Activated CD4-positive, alpha-beta T cell treated with anti-CD3 and anti-CD28 coated beads, Interleukin-2, amount 10 ng/mL, durations not matched to agents 24 days and 14 days (primary cell): ENCODE measurements at places on chromosomes 4 and X.

DNA sequence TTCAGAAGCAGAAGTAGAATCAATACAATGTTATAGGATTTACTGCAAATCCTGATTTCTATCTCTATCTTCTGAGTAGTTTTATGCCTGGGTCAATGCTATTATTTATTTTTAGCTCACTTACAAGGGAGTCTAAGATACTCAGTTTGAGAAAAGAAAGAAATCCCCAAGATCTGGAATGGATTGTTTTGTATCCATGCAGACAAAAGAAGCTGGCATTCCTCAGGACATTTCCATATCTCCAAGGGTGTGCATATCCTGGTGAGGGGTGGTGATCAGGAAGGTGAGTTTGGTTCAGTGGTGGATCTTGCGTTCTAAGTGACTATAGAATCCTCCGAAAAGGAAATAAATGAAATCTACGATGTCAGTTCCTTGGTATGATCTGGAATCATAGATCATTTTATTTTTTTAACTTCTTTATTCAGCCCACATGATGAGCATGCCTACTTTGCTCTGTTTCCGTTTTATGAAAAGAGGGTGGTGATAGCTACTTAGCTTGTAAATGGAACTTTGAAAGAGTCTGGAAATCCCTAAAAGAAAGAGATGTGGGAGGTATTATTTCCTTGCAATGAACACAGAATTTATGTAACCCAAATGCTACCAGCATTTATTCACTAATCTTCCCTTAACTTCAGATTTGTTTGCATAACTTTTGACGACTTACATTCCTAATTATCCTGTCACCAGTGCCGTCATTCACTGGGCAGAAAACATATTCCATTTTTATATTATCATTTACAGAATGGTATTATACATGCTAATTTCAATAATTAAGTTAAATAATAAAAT is 81.1 kb upstream of the RAPGEF2 start:
- no peaks in the 10 kb centered on the region for H3K4me1 ChIP-seq
- H3K4me3 ChIP-seq, result no peak overlapping the region
- no peak overlapping the region for H3K27ac ChIP-seq

GRCh38 chr4:168600796-168601583 is 104.1 kb downstream of the PALLD start:
- peaks cover 11% of the 10 kb centered on the region for H3K27me3 ChIP-seq
- no peak for DNase-seq
- H3K27ac ChIP-seq, result no peak overlapping the region
- no peak overlapping the region for H3K4me3 ChIP-seq
- no peaks in the 10 kb centered on the region for H3K36me3 ChIP-seq
- H3K4me1 ChIP-seq, result no peaks in the 10 kb centered on the region

DNA sequence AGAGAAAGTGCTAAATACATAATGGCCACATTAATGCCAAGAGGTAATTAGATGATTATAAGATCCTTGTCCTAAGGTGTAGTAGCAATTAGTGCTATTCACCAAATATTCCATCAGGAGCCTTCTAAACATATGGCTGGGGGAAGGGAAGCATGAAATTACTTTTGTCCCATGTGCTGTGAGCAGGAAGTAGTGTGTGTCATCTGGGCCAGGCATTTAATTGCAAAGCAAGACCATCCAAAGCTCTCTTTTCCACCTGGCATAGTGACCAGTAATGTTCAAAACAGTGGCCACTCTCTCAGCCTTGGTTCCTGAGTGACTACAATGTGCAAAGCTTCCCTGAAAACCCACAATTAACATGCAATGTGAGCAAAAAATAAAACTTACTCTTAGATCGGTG is 144.2 kb upstream of the FAM241A start:
- H3K4me3 ChIP-seq, result no peak overlapping the region
- no peak for DNase-seq
- H3K27me3 ChIP-seq, result no peaks in the 10 kb centered on the region
- no peaks in the 10 kb centered on the region for H3K4me1 ChIP-seq
- H3K27ac ChIP-seq, result no peak overlapping the region

- H3K36me3 ChIP-seq, result peaks cover 10% of the 10 kb centered on the region
- H3K27me3 ChIP-seq, result no peaks in the 10 kb centered on the region
- peaks cover 29% of the 10 kb centered on the region for H3K4me1 ChIP-seq
- H3K4me3 ChIP-seq, result peak overlapping the region; percentile 93
These were observed 961 bp upstream of the NOCT start for GRCh38 chr4:139014371-139015268.

DNA sequence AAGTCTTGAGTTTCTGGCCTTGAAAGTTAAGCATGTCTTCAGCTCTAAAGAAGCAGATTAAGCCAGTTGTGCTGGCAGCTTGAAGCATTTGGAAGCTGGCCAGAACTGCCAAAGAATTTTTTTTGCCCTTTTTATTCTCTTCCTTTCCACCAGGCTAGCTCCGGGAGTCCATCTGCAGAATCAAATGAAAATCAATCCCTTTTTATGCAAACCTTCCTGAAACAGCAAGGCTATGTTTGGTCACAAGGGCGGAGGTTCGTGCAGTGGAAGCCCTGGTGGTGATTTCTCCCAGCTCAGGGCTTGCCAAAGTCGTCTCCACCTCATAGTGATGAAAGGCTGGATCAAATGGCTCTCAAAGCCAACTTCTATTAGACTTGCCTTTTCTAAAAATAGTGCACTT is 21.6 kb upstream of the C4orf54 start:
- H3K36me3 ChIP-seq, result no peaks in the 10 kb centered on the region
- peaks cover 16% of the 10 kb centered on the region for H3K27me3 ChIP-seq
- no peaks in the 10 kb centered on the region for H3K4me1 ChIP-seq
- H3K27ac ChIP-seq, result no peak overlapping the region

DNA sequence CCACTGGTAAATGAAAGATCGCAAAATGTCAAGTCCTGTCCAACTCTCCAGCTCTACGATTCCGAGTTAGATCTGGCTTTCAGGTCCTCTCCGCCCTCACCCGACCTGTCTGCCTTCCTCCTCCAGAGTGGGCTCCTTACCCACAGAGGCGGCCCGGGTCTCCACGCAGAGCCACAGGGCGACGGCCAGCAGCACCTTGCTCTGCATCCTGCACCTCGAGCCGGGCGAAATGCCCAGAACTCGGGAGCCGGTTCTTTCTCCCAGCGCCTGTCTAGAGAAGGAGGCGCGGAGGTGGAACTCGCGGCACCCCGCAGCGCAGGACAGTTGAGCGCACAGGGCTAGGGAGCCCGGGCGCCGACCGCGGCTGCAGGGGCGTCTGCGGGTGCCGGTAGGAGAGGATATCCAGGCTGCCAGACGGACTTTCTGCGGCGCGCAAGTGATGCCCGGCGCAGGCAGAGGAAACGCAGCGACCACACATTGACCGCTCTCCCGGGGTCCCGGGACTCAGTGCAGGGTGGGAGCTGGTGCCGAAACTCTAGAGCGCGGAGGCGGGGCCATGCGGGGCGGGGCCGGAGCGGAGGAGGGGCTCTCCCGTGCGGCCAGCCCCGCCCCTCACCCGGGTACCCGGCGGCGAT is at the start of gene KDR:
Gene KDR (minus strand): TSS at position 509 of the 635 bp plus-strand sequence. CDS start 302 bp downstream, at position 207.
- H3K36me3 ChIP-seq, result no peaks in the 10 kb centered on the region
- H3K27ac ChIP-seq, result no peak within 1 kb of the TSS
- H3K4me1 ChIP-seq, result no peaks in the 10 kb centered on the region
- H3K4me3 ChIP-seq, result peak within 1 kb of the TSS; percentile 40

DNA sequence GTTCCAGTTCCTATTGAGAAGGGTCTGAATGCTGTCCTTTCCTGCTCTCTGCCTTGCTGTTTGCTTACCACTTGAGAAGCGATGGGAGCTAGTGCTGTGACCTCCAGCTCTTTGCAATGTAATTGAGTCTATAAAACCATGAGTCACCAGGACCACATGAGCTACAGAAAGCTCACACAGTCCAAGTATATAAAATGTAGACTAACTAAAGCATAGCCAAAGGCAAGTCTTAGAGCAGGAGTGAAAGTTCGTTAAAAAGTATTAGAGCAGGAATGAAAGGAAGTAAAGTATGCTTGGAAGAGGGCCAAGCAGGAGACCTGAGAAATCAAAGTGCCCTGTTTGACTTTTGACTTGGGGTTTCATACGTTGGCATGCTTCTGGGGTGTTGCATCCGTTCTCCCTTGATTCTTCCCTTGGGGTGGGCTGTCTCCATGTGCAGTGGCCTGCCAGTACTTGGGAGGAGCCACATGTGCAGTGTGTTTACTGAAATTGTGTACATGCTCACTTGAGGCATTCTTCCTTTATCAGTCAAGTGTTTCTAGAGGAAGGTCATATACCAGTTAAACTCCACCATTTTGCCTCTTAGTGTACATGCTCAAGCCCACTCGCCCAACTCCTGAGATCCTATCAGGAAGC is 71.3 kb upstream of the KIT start:
- no peak overlapping the region for H3K27ac ChIP-seq
- no peak overlapping the region for H3K4me3 ChIP-seq
- H3K27me3 ChIP-seq, result peaks cover 2% of the 10 kb centered on the region
- H3K36me3 ChIP-seq, result no peaks in the 10 kb centered on the region
- H3K4me1 ChIP-seq, result no peaks in the 10 kb centered on the region
- DNase-seq, result no peak

GRCh38 chr4:123553733-123554637 is 157.4 kb downstream of the SPRY1 start:
- no peak overlapping the region for H3K4me3 ChIP-seq
- H3K27ac ChIP-seq, result no peak overlapping the region
- peaks cover 12% of the 10 kb centered on the region for H3K4me1 ChIP-seq
- H3K36me3 ChIP-seq, result no peaks in the 10 kb centered on the region

- H3K27me3 ChIP-seq, result peaks cover 48% of the 10 kb centered on the region
- H3K36me3 ChIP-seq, result no peaks in the 10 kb centered on the region
- no peak overlapping the region for H3K4me3 ChIP-seq
- no peak overlapping the region for H3K27ac ChIP-seq
- peaks cover 3% of the 10 kb centered on the region for H3K4me1 ChIP-seq
These were observed 1.4 kb upstream of the VEGFC start for GRCh38 chr4:176794151-176794550.

GRCh38 chr4:186079694-186080093 is 10.7 kb downstream of the TLR3 start:
- no peak overlapping the region for H3K4me3 ChIP-seq
- no peak for DNase-seq
- H3K27ac ChIP-seq, result no peak overlapping the region
- no peaks in the 10 kb centered on the region for H3K4me1 ChIP-seq

DNA sequence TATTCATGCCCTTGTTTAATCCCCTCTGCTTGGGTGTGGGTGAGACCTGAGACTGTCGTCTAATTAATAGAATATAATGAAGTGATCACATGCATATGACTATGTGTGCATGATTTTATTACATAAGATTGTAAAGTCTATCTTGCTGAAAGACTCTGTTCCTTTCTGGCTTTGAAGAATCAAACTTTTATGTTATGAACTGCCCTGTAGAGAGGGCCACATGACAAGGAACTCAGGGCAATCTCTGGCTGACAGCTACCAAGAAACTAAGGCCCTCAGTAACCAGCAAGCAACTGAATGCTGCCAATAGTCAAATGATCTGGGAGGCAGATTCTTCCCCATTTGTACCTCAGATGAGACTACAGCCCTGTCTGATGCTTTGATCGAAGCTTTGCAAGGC is 13.5 kb downstream of the TSPAN7 start:
- DNase-seq, result no peak
- H3K27me3 ChIP-seq, result peaks cover 4% of the 10 kb centered on the region
- no peak overlapping the region for H3K4me3 ChIP-seq
- H3K4me1 ChIP-seq, result no peaks in the 10 kb centered on the region
- no peaks in the 10 kb centered on the region for H3K36me3 ChIP-seq

DNA sequence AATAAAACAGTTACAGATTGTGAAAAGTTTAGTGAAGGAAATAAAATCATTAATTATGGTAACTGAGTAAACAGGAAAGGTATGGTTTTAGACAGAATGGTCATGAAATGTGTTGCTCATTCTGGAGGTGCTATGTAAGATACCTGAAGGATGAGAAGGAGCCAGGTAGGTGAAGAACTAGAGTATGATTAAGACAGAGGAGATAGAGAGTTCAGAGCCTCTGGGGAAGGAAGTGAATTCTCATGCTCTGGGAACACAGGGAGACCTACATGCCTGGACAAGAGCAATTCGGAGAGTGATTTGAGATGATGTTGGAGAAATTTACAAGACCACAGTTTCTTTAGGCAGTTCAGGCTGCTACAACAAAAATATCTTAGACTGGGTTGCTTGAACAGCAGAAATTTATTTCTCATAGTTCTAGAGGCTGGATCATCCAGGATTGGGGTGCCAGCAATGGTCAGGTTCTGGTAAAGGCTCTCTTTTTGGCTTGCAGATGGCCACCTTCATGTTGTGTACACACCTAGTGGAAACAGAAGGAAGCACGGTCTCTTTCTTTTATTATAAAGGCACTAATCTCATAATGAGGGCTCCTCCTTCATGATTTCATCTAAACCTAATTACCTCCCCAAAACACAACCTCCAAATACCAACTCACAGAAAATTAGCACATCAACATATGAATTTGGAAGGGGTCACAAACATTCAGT is 1416.1 kb downstream of the PCDH7 start:
- H3K27ac ChIP-seq, result no peak overlapping the region
- H3K27me3 ChIP-seq, result no peaks in the 10 kb centered on the region
- no peak overlapping the region for H3K4me3 ChIP-seq
- peaks cover 1% of the 10 kb centered on the region for H3K4me1 ChIP-seq

- H3K36me3 ChIP-seq, result peaks cover 53% of the 10 kb centered on the region
- H3K4me1 ChIP-seq, result peaks cover 9% of the 10 kb centered on the region
- H3K27me3 ChIP-seq, result no peaks in the 10 kb centered on the region
- H3K27ac ChIP-seq, result no peak overlapping the region
- no peak overlapping the region for H3K4me3 ChIP-seq
These were observed 22.5 kb downstream of the PPA2 start for GRCh38 chr4:105451346-105451745.
